ENCODE measurements at places on chromosomes 2 and 18. TPM values are rescaled to one million over a fixed set of nuclear protein-coding genes. Genes with fewer than 3 reads are reported as not detected.
A peak's percentile ranks its signal among the peaks of the same experiment; 100 is the strongest.

GRCh38 chr18:36075862-36076587, 8.7 kb upstream of the RPRD1A start:
- no peak for DNase-seq
- no peaks in the 10 kb centered on the region for H3K27me3 ChIP-seq
- H3K4me3 ChIP-seq, result no peak overlapping the region
- no peaks in the 10 kb centered on the region for H3K36me3 ChIP-seq

- peaks cover 9% of the 10 kb centered on the region for H3K27me3 ChIP-seq
- no peak overlapping the region for H3K27ac ChIP-seq
- H3K36me3 ChIP-seq, result no peaks in the 10 kb centered on the region
These were observed 4.3 kb downstream of the SIX3 start for GRCh38 chr2:44945676-44946371.

- H3K27ac ChIP-seq, result no peak overlapping the region
- H3K36me3 ChIP-seq, result no peaks in the 10 kb centered on the region
These were observed 49.3 kb downstream of the DSEL start for GRCh38 chr18:67467188-67467587.

GRCh38 chr2:65377556-65378192, 54.7 kb downstream of the SPRED2 start:
- no peaks in the 10 kb centered on the region for H3K27me3 ChIP-seq
- DNase-seq, result peak; percentile 87
- no peak overlapping the region for H3K4me3 ChIP-seq
- H3K27ac ChIP-seq, result peak overlapping the region; percentile 3
- peaks cover 50% of the 10 kb centered on the region for H3K4me1 ChIP-seq
- peaks cover 2% of the 10 kb centered on the region for H3K36me3 ChIP-seq

GRCh38 chr2:113896791-113897190, 6.9 kb downstream of the ACTR3 start:
- no peak for DNase-seq
- no peak overlapping the region for H3K27ac ChIP-seq
- H3K36me3 ChIP-seq, result peaks cover 73% of the 10 kb centered on the region
- peaks cover 45% of the 10 kb centered on the region for H3K4me1 ChIP-seq

DNA sequence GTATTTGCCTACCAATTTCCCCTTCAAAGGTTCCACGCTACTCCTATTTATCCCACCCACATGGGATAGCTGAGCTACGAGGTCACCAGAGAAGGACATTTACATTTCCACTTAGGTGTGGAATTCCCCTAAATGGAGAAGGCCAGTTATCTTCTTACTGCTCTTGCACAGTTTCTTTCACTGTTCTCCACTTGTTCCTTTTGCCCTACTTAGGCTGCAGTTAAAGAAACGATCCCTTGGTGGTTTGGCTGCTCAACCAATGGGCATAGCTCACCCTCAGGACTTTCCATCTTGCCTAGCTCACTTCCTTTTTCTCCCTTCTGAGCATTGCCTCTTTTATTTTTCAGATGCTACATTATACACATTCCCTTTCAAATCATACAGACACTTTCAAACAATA, 11.2 kb upstream of the NABP1 start:
- H3K36me3 ChIP-seq, result no peaks in the 10 kb centered on the region
- no peak overlapping the region for H3K4me3 ChIP-seq
- no peak overlapping the region for H3K27ac ChIP-seq
- no peak for DNase-seq
- peaks cover 20% of the 10 kb centered on the region for H3K4me1 ChIP-seq
- H3K27me3 ChIP-seq, result no peaks in the 10 kb centered on the region

DNA sequence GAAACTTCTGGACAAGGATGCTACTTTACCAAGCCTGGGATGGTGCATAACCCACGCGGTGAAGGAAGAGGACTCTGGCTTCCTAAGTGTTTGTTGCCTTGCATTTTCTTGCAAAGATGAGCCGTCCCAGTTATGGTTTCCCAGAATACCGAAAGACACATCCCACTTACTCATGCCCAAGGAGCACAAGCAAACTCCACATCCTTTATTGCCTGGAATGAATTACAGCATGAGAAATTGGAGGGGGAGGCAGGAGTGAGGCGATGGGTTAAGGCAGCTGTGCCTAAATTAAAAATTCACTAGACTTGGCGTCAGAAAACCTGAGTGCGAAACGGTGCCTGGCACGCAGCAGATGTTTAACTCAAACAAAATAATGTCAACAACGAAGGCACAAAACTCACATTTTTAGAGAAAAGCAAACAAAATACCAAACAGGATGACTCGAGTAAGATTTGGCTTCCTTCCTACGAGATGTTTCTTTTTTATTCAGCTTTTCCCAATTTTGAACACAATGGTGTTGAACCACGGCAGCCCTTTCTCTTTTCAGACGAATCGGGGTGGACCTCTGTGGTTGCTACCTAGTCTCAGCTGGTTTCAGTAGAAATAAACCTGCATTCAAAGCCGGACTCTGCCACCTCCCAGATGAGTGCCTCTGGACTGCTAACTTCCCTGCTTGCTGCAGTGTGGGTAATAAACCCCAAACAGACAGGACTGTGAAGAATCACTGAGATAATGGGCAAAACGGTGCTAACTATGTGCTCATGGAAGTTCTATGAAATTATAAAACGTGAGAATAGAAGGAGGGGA, 100.3 kb upstream of the NCK2 start:
- H3K27ac ChIP-seq, result peak overlapping the region; percentile 39
- no peaks in the 10 kb centered on the region for H3K36me3 ChIP-seq
- H3K4me1 ChIP-seq, result peaks cover 38% of the 10 kb centered on the region
- peak overlapping the region; percentile 7 for H3K4me3 ChIP-seq
- DNase-seq, result peak; percentile 86

- DNase-seq, result no peak
- H3K36me3 ChIP-seq, result 0 out of 2 replicates have a peak, but pooled peaks cover 9% of the 10 kb centered on the region
- H3K27me3 ChIP-seq, result no peaks in the 10 kb centered on the region
- H3K27ac ChIP-seq, result no peak overlapping the region
- H3K4me1 ChIP-seq, result no peaks in the 10 kb centered on the region
These were observed 281.3 kb downstream of the STK39 start for GRCh38 chr2:167965907-167966761.

DNA sequence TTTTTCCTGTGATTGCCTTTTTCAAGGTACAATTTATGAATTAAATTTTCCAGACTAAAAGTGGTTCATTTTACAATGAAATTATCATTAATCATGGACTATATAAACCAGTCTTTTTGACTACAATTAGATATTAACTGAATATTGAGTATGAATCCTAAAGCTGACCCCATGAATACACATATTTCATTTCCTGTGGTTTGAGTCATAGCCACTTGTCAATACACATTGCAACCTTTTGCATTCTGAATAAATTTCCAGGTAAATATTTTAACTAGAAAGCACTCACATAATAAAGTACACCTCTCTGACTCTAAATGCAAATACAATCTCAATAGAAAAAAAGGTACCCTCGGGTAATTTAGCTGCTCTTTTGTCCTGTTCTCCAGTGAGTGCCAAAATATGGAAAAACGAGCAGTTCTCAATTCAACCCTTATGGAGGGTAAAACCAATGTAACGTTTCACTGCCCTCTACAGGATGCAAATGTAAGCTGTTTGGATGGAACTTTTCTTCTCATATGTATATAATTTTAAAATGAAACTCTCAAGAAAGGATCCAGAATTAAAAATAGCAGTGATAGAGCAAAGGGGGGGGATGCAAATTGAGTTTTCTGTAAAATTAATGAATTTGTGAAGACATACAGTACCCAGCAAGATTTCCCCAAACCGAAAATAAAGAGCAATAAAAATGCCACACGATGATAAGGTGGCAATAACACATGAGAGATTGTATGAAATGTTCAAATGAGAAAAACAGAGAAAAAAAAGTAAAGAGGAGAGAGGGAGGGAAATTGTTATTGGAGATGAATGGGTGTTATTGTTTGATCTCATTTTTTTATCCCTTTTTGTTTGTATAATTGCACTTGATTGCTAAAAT, 1795.7 kb upstream of the PIK3C3 start:
- H3K4me1 ChIP-seq, result no peaks in the 10 kb centered on the region
- no peak overlapping the region for H3K27ac ChIP-seq
- H3K27me3 ChIP-seq, result no peaks in the 10 kb centered on the region

Gene GALNT14
- 0.21 TPM for total RNA-seq

Gene IL36G
- total RNA-seq, result not detected

Gene SERPINB11
- not detected for total RNA-seq

Gene SOWAHC
- total RNA-seq, result 18.5 TPM

Gene COLEC11
- not detected for total RNA-seq

All from SJSA1 (cell line).